Psoas muscle (tissue), 8 donors: ENCODE measurements at places on chromosomes 13 and 19.

DNA sequence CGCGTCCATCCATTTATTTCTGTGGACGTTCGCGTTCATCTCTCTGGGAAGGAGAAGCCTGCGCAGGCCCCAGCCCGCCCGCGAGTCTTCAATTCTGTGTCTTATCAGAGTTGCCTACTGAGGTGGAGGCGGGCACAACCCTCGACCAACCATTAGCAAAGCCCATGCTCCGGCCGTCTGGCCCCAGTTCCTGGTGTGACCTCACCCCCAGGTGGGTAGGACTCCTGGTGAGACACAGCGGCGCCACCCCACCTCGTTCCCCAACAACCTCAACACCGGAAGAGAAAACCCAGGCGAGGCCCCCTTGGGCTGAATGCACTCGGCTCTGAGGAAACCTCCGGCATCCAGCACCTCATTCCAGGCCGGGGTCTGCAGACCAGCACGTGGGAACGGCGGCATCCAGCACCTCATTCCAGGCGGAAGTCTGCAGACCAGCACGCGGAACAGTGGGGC lies 14.7 kb downstream of the ZNF787 start:
- DNase-seq, result no peak

- no peak for DNase-seq
Measured at GRCh38 chr19:43652546-43652874, 12.9 kb upstream of the CADM4 start.

GRCh38 chr19:18587962-18588610 lies 512 bp upstream of the REX1BD start:
- no peak for DNase-seq

DNA sequence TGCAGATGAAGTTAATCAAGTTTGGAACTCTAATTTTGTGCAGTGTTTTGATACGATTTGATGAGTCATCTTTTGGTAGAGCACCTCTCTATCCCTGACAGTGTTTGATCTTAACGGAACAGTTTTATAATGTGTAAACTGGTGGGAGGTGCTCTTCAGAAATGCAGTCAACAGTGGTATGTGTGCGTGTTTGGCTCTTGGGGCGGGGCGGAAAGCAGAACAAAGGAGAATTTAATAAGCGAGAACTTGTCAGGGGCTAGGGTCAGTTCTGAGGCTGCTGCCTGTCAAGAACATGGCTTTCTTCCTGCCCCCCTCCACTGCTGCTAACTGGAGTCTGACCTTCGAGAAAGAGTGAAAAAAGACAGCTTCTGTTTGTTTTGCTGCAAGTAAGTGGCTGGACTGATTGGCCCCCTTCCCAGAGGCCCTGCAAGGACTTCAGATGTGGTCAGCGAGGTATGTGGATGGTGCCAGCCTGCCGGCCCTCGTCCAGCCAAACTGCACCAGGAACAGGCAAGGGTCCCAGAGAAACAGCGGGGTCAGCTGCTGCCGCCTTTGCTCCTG lies 40.8 kb downstream of the BBC3 start:
- peak; percentile 46 for DNase-seq

- no peak for DNase-seq
Measured at GRCh38 chr13:54989418-54989817, 1960.8 kb downstream of the OLFM4 start.

GRCh38 chr13:88602786-88603777 lies 931.9 kb downstream of the SLITRK5 start:
- no peak for DNase-seq

DNA sequence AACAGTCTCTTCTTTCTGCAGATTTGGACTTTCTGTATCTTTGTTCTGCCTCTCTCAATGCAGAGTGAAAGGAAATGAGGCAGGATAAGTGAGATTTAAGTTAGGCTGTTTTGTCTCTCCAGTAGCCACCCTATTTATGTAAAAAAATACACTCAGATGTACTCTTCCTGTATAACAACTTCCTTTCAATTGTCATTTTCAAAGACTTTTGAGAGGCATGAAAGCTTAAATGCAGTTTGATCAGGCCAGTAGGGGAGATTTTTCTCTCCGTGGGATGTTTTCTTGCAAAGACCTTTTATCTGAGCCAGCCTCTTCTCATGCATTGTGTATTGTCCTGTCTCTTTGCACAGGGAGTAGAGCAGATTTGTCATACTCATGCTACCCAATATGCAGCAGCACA lies 166.8 kb downstream of the SLITRK5 start:
- no peak for DNase-seq

- peak; percentile 47 for DNase-seq
Measured at GRCh38 chr13:29039212-29039611, 219.1 kb downstream of the MTUS2 start.
